Psoas muscle (tissue), 8 donors: ENCODE measurements at places on chromosomes 11 and 22. TPM values are rescaled to one million over a fixed set of nuclear protein-coding genes. Genes with fewer than 3 reads are reported as not detected.

- DNase-seq: no peak
Observed at GRCh38 chr11:75462117-75462653, 29.2 kb upstream of the KLHL35 start.

- DNase-seq: no peak
Observed at GRCh38 chr22:44229331-44229730, 48.6 kb downstream of the PARVG start.

Gene CELSR1
- polyA plus RNA-seq: 0.09 TPM

- no peak for DNase-seq
Observed at GRCh38 chr11:86594746-86595145, 77.7 kb downstream of the ME3 start.

DNA sequence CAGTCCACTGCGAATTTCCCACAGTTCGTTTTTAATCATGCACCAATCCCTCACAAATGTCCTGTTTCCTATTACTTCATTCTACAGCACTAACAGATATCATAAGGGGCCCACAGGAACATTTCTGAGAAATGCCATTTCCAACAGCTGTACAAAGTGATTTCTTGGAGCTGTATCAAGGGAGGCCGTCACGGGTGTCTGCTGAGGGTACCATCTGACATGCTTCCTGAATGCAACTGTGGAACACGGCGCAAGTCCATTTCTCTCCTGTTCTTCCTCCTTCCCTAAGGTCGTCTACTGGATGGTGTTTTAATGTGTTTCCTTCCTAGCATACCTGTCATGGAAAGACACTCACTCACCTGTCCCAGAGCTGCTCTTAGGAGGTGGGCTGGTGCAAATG, 320.7 kb downstream of the LARGE1 start:
- no peak for DNase-seq

Gene NRIP3
- 0.23 TPM for polyA plus RNA-seq

DNA sequence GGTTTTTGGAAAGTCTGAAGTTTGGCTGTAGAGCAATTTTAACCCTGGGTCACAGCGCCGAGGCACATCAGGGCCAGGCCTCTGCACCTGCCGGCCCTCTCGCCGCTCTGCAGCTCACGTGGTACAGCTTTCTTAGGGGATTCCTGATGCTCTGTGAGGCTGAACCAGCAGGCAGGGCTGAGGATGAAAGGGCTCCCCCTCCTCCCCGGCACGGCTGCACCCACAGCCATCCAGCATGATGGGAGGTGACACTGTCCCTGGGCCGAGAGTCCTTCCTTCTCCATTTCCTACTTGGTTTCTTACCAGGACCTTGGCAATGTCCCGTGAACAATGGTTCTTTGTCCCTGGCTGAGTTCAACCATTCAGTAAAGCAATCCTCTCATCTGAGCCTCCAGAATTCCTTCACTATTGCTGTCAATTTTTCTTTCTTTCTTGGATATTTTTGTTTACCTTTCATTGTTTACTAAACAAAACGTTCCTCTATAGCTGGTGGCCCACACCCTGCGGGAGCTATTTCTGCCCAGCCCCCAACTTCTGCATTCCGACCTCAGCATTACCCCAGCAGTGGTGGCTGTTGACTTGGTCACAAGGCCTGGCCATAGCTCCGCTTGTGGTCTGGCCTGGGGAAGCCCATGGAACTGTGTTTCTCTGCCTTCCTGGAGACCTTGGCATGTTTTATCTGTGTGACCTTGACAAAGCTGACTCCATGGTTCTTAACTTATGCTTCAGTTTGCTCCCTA, 172.8 kb upstream of the B3GAT1 start:
- no peak for DNase-seq

GRCh38 chr11:1740786-1741530, 9.4 kb downstream of the IFITM10 start:
- DNase-seq: no peak

GRCh38 chr11:130940706-130941105, 24.4 kb upstream of the SNX19 start:
- DNase-seq: no peak

- DNase-seq: no peak
Observed at GRCh38 chr11:95570845-95571244, 218.7 kb downstream of the FAM76B start.

DNA sequence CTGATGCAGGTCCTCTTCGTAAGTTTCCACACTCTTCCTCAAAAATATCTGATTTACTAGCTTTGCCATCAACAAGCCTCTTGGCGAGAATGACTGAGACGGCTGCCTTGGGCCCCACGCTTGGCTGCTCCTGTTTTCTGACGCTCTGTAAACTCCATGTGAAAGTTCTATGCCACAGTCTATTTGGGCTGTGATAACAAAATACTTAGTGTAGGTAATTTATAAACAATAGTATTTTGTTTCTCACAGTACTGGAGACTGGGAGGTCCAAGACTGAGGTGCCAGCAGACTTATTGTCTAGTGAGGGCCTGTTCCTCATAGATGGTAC, 123.2 kb upstream of the SORL1-AS1 start:
- DNase-seq: no peak

DNA sequence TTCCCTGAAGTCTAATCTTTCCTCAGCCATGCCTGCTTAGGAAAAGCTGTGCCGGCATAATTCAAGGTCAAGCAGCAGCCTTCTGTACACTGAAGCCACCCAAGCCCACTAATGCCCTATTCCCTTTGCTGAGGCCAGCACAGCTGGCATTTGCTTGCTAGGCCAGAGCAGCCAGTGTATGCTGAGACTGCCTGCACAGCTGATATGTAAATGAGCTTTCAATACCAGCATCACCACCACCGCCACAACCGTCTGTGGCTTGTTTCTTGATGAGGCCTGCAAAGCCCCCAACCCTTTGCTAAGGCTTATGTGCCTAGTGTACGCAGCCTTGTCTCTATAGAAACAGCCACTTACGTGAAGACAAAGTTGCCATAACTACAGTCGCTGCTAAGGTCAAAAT, 56.3 kb upstream of the TNRC6B start:
- no peak for DNase-seq

DNA sequence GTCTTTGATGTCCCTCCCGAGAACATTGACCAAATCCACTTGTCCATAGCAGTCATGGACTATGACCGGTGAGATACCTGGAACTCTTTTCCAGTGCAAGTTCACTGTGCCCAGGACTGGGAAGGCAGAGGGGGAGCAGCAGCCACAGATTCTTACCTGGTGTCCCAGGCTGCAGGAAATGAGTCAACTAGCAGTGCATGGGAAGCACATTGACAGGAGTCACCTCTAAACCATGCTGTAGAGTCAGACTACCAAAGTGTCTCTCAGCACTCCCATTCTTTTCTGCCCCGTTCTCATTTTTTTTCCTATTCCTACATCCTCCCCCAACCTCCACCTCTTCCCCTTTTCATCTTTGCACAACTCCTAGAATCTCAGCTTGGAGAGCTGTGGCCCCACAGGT, 67.2 kb upstream of the OLFML1 start:
- DNase-seq: no peak

DNA sequence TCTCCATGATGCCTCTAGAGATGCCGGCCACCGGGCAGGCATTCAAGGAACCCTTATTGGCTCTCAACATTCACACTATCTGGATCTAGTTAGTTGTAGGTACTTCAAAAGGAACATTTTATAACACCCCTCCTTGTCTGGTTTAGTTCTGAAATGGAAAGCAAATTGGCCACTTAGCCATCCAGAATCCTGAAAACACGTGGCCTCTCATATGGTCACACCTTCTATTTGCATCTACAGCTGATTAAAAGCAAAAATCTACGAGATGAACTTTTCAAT, 29.2 kb downstream of the ABTB2 start:
- DNase-seq: no peak

Gene KRTAP5-7
- 0.01 TPM for polyA plus RNA-seq

- DNase-seq: no peak
Observed at GRCh38 chr11:65130631-65131416, 3.5 kb downstream of the SYVN1 start.

Gene FADD
- polyA plus RNA-seq: 49.2 TPM

- no peak for DNase-seq
Observed at GRCh38 chr11:74132833-74133232, 38.0 kb downstream of the C2CD3 start.

DNA sequence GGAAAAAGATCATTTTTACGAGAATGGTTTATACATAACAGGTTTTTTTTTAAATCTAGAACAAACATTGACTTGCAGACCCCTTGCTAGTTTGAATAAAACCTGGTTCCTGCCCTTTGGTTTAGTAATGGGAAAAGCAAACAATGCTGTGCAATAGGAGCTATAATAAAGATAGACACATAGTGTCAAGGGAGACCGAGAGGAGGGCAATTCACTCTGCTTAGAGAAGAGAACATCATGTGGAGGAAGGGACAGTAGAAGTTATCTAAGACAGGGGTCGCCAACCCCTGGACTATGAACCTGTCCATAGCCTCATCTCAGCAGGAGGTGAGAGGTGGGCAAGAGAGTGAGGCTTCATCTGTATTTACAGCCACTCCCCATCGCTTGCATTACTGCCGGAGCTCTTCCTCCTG, 7.0 kb upstream of the RDX start:
- DNase-seq: no peak

Gene KRTAP5-10
- polyA plus RNA-seq: not detected

- DNase-seq: no peak
Observed at GRCh38 chr11:22339611-22340010, 1.4 kb downstream of the SLC17A6 start.

DNA sequence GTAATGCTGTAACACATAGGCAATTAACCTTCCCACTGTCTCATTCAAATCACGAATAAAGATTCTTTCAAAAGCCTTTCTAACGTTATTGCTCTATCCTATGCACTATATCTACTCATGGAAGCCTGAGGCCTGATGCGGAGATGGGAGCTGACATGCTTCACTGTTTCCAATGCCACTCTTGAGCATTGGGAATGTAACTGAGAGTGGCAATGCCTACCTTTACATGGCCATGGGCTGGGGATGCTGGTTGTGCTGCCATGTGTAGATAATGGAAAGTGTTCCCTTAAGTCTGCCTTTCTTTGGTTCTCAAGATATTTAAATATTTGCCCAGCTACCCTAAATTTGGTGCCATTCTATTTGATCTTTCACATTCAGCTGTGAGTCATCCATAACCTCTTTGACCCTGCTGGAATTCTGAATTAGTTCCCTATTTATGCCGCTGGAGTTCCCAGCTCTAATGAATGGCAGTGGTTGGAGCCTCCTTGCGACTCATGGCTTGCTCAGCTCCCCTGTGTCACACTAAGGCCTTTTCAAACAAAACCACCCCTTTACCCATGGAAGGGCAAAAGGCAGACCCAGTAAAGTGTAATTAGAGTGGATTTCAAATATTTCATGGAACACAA, 21.4 kb upstream of the DKK3 start:
- DNase-seq: no peak

Gene TCN2
- 7.0 TPM for polyA plus RNA-seq
